SW 1271 (cell line): ENCODE measurements at places on chromosomes 3 and 15.

- DNase-seq: no peak
Measured at GRCh38 chr3:156760333-156760732, 65.8 kb upstream of the LEKR1 start.

- DNase-seq: no peak
Measured at GRCh38 chr3:7788881-7789280, 712.7 kb upstream of the LMCD1 start.

GRCh38 chr3:98068824-98069223 is 18.1 kb upstream of the OR5AC2 start:
- no peak for DNase-seq

DNA sequence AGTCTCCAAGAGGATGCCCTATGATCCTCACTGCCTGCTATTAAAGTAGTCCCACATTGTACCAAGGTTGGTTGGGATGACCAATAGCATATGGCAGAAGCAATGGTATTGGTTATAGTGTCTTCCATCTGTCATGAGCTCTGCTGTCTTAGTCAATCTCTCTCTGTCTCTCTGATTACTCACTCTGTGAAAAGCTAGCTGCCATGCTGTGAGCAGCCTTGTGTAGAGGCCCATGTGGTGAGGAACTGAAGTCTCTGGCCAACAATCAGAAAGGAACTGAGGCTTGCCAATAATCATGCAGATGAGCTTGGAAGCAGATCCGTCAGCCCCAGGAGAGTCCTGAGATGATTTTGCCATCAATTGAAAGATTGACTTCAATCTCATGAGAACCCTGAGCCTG is 60.3 kb upstream of the CFAP161 start:
- no peak for DNase-seq

DNA sequence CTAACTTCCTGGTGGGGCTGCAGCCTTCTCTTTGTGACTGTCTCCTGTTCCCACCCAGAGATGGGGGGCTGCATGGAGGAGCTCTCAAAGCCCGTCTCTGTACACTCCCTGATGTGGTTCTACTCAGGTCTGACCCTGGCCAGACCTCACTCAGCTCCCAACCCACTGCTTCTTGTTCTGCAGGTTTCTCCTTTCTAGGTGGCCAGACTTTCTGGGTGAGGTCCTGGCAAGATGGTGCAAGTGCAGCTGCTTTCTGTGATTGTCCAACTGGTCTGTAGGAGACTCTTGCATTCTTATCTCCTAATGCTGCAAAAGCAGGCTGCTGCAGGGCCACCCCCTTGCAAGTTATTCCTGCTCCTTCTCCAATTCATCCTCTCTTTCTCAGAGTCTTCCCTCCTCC is 77.4 kb upstream of the XCR1 start:
- DNase-seq: no peak

DNA sequence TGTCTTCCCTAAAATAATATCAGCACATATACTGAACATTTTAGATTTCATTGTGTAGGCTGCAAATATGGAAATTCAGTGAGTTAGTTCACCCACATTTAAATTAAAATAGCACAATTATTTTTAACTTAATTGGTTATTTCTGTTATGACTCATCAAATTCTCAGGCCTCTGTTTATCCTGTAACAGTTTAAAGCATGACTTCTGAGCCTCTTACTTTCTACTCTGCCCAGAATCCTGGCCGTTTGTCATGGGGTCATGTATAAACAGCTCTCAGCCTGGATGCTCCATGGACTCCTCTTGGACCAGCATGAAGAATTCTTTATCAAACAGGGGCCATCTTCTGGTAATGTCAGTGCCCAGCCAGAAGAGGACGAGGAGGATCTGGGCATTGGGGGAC is 12.2 kb downstream of the TUBGCP4 start:
- DNase-seq: no peak

GRCh38 chr3:49165771-49166751 is at the start of gene CCDC71:
Gene CCDC71 (minus strand): TSS chr3:49166331. CDS start chr3:49164208, 2,123 bp downstream.
- DNase-seq: peak; percentile 35

GRCh38 chr15:100785181-100786138 is 94.2 kb upstream of the ALDH1A3 start:
- no peak for DNase-seq

DNA sequence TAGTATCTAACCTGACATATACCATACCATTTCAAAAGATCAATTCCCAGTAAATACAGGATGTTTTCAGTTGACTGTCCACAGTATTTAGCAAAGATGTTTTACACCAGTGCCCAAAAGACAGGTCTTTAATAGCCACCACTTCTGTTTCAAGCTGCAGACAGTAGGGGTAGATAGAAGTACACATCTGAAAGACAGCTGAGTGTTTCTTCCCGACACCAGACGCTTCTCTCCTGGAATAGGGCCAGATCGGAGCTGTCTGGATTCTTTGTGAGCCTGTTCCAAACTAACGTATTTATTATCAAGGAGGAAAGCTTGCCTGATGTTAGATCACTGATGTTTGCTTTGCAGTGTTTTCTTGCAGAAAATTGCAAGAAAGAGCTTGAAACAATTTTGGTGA is 136.1 kb upstream of the RBMS3 start:
- no peak for DNase-seq

GRCh38 chr3:178263236-178263916 is 272.9 kb upstream of the KCNMB2 start:
- DNase-seq: no peak

- no peak for DNase-seq
Measured at GRCh38 chr3:184738982-184739381, 27.1 kb upstream of the MAGEF1 start.

DNA sequence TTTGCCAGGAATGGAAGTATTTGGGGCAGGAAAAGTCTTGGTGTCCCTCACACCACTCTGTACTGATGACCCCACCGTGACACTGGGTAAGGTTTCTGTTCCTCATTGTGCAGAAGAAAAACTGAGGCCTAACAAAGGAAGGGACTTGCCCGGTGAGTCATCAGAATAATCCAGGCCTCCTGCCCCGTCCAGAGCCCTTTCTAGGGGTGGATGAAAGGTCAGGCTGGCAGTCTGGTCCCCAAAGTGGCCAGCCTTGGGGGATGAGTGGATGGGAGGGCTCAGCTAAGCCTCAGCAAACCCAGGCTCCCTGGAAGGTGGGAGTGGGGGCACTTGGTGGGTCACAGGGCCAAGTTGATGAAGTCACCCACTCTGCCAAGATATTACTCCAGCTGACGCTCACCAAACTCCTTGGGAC is 2.3 kb upstream of the DNAH1 start:
- no peak for DNase-seq

GRCh38 chr3:23856286-23856685 is 50.5 kb downstream of the UBE2E1 start:
- no peak for DNase-seq

DNA sequence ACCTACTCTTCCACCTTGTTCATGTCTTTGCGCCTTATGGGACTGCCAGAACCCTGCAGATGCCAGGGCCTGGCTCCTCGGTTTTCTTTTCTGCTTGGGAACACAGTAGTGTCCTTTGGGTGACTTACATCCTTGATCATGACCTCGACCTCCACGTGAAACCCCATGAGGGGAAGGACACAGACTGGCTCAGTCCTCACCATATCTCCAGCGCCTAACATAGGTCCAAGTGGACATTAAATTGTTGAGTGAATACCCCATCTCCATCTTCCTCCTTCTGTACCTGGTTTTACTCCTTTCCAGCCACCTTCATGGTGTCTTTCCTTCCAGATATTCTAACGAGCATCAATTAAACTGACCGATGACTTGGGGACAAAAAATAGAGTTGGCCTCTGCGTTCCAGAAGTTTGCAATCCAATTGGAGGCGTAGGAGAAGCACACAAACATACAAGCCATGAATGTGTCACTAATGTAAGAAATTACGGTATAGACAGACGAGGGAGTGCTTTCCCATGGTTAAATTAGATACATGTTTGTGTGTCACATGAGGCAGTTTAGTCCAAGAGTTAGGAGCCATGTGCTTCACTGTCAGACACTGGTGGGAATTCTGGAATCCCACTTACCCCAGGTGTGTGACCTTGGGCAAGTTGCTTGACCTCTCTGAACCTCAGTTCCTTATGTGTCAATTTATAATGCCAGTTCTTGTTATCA is 907 bp upstream of the HERC1 start:
- DNase-seq: no peak

GRCh38 chr3:42045708-42046243 is 45.4 kb upstream of the TRAK1 start:
- DNase-seq: no peak

- no peak for DNase-seq
Measured at GRCh38 chr3:61008998-61009380, 242.3 kb downstream of the FHIT start.

GRCh38 chr15:88657326-88658069 is 18.7 kb downstream of the ISG20 start:
- DNase-seq: no peak

DNA sequence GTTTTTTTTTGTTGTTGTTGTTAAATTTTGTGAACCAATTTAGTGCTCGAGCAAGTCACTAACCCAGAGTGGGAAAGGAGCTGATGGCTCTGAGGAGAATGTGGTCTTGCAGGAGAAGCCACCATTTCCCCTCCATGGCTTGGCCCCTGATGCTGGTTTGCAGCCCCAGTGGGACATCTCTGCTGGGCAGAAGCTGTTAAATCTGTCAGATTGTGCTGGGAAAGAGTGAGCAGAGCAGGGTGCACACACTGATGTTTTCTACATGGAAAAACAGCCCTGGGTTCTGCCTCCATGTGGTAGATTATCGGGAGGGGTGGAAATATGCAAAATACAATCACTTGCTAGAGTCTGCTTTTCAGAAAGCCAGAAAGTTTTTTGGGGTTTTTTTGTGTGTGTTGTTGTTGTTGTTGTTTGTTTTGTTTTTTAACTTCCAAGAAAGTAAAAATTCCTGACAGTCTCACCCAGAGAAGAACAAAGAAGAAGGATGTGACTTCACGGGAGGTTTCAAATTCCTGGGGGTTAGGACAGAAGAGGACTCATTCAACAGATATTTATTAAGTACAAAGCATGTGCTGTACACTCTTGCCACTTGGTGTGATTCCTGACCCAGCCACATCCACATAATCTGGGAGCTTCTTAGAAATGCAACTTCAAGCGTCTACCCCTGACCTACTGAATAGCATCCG is 133.7 kb downstream of the FOXB1 start:
- peak; percentile 91 for DNase-seq

DNA sequence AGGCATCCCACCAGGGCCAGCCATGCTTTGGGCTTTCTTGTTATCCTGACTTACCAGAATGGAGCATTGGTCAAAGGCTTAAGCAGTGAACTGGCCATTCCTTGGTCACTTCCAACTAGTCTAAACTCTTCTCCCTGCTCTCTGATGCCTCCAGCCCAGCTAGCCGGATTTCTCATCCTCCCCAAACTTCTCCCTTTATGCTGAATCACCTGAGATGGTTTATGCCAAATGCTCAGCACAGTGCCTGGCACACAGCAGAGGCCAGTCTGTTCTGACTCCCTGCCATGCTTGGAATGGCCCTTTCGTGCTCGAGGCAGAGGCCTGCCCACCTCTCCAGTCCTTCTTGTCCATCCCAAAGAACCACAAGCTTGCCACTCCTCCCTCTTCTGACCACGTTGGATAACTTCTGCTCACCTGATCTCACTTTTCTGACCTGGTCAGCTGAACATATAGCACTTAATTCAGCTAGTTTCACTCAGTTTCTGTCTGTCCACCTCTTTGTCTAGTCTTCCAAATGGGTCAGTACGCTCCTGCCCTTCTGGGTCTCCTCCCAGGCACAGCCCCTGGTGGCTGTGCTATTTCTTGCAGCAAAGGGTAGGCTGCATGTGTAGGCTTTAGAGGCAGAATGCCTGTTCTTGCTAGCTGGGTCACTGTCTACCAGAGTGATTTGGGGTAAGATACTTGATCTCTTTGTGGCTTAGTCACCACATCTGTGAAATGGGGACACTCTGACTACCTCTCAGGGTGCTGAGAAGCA is 2.2 kb upstream of the RBP1 start:
- no peak for DNase-seq

GRCh38 chr3:128787256-128788253 is 61.6 kb downstream of the RAB7A start:
- peak; percentile 91 for DNase-seq

DNA sequence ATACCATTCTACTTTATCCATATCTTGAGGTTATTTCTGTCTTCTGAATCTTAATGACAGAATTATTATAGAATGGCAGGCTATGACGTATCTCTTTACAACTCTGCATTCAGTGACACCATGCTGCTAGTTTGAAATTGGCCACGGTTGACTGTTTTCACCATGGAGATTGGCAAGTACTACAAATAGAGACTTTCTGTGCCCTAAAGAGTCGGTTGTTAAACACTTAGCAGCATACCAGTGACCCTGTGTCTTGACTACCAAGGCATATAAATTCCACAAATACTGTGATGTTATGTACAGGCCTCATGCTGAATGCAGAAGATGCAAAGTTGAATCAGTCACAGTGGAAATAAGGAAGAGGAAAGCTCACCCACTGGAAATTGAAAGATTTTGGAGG is 67.0 kb upstream of the CADPS start:
- no peak for DNase-seq

DNA sequence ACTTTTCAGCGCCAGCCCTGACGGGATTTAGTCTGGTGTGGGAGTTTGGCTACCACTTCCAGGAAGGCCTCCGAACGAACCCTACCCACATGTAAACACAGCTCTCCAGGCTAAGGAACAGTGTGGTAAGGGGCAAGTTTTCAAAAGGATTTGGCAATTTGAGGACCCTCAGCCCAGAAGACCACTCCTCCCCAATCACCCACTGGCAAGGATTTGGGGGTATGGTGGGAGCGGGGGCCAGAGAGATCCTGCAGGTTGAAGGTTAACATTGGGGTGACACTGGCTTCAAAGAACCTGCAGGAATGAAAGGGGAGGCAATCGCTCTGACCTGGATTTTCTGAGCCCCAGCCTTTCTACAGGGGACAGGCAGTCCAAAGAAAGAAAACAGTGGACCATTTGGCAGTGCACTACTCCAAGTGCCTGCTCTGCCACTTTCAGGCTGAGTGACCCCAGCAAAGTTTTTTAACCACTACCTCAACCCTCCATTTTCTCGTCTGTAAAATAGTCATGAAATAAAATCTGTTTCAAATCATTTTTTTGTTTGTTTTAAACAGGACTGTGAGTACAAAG is 34.5 kb downstream of the ZIC4 start:
- DNase-seq: no peak

GRCh38 chr15:47788685-47789084 is 71.4 kb downstream of the SEMA6D start:
- DNase-seq: no peak

GRCh38 chr3:148631124-148631903 is 66.4 kb upstream of the AGTR1 start:
- no peak for DNase-seq

DNA sequence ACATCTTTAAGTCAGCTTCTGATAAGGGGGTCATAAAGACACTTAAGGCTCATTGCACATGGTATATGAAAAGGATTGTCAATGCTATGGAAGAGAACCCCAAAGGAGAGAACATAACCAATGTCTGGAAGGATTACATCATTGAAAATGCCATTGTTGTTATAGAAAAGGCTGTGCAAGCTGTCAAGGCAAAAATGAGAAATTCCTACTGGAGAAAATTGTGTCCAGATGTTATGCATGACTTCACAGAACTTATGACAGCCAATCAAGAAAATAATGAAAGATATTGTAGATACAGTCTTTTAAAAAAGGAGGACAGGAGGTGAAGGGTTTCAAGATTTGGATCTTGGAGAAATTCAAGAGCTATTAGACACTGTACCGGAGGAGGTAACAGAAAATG is 96.3 kb upstream of the MBNL1 start:
- DNase-seq: no peak

- DNase-seq: no peak
Measured at GRCh38 chr3:44437800-44438199, 39.7 kb downstream of the ZNF445 start.
